Mesothelial cell of epicardium (in vitro differentiated cells): ENCODE measurements at places on chromosomes 1 and 21. TPM values are rescaled to one million over a fixed set of nuclear protein-coding genes. Genes with fewer than 3 reads are reported as not detected.

CSF3R gene
- total RNA-seq = 2.5 to 4.0 TPM (median 2.8 TPM) in 3 replicates

NBPF4 gene
- not detected in 3 replicates for total RNA-seq

LCE2B gene
- total RNA-seq = not detected in 3 replicates

HSD17B7 gene
- total RNA-seq = 14.7 to 19.7 TPM (median 17.3 TPM) in 3 replicates

S100A16 gene
- 22.1 to 24.8 TPM (median 22.4 TPM) in 3 replicates for total RNA-seq

ACTL8 gene
- total RNA-seq = not detected in 3 replicates

VHLL gene
- 0.42 TPM in 1 of 3 replicates, not detected in the others for total RNA-seq

PDC gene
- total RNA-seq = not detected in 3 replicates

DNA sequence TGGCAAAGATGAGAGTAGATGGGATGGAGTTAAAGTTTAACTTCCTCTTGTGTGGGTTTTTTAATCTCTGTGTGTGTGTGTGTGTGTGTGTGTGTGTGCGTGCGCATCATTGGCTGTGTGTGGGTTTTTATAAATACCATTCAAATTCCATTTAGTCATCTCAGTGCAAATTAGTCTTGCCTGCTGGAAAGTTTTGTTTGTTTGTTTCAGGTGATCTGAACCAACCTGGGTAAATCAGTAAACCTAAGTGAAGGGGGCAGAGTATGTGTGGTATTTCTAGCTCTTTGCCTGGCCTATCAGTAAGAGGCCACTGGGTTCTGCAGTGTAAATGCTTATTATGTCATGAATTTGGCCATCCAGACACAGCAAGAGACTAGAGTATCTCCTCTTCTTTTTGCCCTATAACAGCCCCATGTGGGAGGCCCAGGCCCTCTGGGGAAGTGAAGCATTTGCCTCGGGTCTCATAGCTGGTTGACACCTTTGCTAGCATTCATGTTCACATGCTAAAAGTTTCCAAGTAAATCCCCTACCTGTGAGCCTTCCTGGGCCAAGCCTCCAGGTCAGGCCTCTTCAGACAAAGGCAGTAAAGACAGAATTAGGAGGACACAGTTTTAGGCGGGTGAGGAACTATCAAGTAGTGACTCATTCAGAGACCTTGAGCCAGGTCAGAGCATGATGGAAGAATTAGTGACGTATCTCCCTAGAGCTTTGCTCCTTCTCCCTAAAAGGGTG is 14.7 kb downstream of the INTS3 start:
- no peak for DNase-seq

DNA sequence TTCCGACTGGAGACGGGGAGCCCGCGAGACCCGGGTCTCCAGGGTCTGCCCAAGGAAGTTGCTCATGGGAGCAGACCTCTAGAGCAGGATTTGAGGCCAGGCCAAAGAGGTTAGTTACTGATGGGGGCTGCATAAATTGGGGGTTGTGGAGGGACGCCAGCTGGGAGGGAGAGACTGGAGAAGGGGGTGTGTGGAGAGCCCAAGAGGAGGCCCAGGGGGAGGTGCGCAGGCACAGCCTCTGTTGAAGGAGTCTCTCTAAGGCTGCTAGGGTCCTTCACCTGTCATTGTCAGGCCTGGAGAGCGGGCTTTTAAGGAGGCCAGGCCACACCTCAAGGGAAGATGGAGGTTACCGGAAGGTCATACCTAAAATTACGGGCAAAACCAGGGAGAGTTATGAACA is 363 bp downstream of the PLA2G5 start:
- no peak for DNase-seq

- DNase-seq = no peak
These were observed 236.2 kb upstream of the NRIP1 start for GRCh38 chr21:15301014-15301413.

DNA sequence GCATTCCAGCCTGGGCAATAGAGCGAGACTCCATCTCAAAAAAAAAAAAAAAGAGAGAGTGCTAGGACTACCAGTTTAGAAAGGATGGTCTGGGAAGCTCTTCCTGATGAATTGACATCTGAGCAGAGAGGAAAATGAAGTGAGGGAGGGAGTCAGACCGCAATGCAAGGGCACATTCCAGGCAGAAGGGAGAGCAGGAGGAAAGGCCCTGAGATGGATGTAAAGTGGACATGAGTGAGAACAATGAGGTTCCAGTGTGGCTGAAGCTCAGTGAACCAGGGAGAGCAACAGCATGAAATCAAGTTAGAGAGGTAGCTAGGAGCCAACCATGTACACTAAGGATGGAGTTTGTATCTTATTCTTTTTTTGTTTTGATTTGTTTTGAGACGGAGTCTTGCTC is 55.9 kb upstream of the SPOCD1 start:
- no peak for DNase-seq

GRCh38 chr1:10514490-10515235 is 39.9 kb downstream of the PEX14 start:
- DNase-seq = no peak

DNA sequence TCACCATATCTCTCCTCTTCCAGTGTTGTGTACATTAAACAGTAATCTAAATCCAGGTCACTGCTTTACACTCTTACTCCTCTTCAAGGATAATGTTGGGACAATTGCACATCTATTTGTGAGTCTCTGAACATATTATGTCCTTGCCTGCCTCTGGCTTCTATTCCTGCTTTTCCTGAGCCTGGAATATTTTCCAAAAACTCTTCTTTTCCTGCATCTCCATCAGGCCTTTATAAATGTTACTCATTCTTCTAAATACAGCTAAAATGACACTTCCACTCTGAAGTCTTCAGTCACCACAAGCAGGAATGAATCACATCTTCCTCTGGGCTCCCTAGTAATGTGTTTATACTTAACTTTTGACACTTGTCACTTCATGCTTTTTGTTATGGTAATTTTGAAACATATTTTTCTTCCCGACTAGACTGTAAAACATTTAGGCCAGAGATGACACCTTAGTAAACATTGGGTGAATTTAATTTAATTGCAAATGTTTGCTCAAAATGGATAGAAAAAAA is 396.0 kb downstream of the LRRIQ3 start:
- no peak for DNase-seq

GRCh38 chr1:23249787-23250454 is 32.6 kb upstream of the HTR1D start:
- DNase-seq = no peak

- DNase-seq = no peak
These were observed 28.5 kb upstream of the PTPRC start for GRCh38 chr1:198610362-198610761.

DNA sequence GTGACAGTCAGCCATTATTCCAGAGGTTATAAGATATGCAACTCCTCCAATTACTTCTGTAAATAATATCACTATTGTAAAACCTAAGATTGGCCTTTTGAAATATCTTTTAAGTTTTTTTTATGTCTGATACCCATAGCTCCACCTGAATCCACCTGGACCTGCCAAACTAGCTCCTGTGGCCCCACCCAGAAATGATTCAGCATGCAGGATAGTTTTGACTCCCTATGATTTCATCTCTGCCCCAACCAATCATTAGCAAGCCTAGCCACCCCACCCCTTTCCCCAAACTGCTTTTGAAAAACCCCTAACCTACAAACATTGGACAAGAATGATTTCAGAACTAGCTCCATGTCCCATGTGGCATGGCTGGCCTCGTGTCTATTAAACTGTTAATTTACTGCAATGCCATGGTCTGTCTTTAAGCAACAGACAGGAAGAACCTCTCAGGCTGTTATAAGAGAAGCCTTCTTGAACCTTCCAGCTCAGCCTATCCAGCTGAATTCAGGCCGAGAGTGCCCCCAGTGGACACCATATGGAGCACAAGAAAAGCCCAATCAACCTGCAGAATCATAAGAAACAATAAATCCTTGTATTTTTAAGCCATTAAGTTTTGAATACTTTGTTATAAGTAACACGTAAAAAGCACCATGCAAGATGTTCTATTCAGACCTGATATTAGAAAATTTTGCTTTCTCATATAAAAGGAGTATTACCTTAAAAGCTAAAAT is 263.0 kb upstream of the ZRANB2 start:
- DNase-seq = no peak

DNA sequence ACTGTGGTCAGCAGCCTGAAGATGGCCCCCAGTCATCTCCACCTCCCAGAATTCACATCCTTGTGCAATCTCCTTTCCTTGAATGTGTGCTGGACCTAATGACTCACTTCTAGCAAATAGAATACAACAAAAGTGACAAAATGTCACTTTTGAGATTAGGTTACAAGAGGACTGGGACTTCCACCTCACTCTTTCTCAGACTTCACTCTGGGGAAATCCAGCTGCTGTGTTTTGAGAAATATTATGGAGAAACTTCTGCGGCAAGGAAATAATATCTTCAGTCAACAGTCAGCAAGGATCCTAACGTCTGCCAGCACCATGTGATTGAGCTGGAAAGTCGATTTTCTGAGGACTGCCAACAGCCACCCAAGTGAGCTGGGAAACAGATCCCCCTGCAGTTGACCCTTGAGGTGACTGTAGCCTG is 70.5 kb upstream of the GADD45A start:
- DNase-seq = no peak

DNA sequence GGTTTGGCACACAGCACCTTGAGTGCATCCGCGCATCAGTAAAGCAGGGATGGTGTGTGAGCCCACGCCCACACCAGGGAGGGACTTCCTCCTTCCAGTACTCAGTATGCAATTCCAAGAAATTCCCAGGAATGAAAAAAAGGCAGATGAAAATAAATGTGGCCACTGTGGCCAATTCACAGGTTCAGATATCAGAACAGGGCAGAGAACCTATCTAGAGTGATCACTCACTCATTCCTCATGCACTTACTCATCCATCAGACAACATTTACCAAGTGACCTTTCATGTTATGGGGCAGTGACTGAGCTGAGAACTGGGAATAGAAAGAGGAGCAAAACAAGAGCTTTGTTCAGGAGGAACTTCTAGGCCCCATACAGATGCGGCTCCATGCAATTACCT is 113.7 kb downstream of the ZSCAN20 start:
- DNase-seq = no peak

DNA sequence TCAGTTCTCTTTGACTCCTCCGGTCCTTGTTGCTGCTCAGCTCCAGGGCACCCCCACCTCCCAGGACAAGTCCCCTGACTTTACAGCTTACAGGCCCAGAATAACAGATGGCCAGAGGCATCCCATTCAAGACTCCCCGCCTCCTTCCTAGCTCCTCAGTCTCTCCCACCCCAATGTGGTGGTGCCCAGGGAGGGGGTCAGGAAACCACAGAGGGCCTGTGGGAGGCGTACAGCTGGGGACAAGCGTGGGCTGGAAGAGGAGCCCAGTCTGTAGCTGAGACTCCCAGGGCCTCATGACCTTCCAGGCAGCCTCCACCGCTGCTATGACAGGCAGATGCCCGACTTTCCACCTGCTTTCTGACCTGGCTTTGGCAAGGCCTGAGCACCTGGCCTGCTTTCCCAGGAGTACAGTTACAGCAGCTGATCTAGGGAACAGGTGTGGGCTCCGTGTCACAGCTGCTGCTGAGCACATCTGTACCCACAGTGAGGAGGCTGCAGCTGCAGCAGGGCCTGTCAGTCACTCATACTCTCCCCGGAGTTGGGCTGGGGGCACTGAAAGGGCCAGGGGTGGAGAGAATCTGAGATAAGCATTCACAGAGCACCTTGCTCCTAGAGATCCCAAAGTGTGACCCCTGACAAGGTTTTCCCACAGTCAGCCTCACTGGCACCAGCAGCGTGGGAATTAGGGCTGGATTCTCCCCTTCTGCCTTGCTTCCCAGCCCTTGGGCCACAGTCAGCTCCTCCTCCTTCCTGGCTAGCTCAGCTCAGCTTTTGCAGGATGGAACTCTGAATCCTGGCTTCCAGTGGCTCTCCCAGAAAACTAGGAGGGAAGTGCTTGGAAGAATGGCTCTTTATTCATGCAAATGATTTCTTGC is 7.1 kb upstream of the NAV1 start:
- no peak for DNase-seq

DNA sequence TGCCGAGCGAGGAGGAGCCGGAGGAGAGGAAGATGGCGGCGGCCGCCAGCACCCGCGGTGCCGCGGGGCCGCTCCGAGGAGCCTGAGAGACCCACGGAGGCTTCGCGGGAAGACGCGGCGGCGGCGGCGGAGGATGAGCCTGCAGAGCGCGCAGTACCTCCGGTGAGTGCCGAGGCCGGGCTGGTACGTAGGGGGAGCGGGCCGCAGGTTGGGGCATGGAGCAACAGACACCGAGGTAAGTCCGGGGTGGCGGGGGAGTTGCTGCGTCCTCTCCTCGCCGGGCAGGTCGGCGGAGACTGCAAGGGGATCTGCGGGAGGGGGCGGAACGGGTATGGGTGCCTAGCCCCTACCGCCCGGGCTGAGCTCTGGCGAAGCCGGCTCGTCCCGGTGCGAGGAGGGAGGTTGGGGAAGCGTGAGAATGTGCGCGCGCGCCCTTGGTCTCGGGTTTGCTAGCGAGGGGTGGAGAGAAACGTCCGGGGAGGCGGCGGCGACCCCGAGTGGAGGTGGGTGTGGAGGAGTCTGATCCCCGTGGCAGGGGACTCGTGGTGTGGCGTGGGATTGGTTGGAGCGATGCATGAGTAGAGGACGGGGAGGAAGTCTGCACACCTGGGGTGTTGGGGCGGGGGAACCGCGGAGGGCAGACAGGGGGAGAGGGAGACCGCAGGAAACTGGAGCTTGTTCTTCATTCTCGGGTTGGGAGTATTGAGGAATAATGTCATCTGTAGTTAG is at the start of gene SMG7:
SMG7 (plus strand) TSS at position 12 of the 729 bp plus-strand sequence; CDS start at position 134, 122 bp downstream.
- no peak for DNase-seq

GRCh38 chr1:159598196-159598595 is 10.6 kb downstream of the APCS start:
- DNase-seq = no peak

DNA sequence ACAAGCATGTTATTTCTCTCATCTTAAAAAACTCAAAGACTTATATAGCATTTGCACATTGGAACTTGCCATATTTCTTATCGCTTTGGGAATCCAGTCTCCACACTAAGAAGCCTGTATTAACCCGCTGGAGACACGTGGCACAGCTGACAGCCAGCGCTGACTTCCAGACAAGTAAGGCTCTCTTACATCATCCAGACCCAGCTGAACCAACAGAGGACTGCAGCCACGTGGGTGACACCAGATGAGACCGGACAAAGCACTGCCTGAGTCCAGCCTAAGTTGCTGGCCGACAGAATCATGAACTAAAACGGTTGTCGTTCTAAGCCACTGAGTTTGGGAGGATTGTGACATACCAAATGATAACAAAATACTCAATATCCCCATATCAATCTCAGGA is 6.3 kb upstream of the CD247 start:
- no peak for DNase-seq

- no peak for DNase-seq
These were observed 102.4 kb upstream of the ETV3 start for GRCh38 chr1:157240495-157241184.

DNA sequence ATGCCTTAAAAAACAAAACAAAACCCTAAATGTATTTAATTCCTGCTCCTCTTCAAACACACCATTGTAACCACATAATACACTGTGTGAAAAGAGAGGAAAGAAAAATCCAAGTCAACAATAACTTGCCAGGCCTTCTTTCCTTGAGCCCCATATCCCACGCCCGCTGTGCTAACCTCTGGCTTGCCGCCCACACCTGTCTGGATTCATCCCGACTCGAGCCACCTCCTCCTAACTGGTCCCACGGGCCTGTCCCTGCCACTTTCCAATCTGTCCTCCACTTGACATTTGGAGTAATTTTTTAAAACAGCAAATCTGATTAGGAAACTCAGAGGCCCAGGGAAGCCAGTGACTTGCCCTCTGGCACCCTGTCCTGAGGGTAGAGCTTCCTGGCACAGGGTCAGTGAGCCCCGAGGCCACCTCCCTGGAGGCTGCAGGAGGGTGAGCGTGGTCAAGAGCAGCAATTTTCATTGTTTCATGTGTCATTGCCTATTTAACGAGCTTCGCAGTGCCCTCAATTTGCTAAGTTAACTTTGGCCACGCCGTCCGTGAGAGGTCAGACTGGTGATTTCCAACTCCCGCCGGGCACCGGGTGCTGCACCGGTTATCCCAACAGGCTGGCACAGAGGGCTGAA is 54.1 kb downstream of the B3GALT5 start:
- no peak for DNase-seq
